ENCODE measurements at places on chromosomes 6 and 20. TPM values are rescaled to one million over a fixed set of nuclear protein-coding genes. Genes with fewer than 3 reads are reported as not detected.
A peak's percentile ranks its signal among the peaks of the same experiment; 100 is the strongest.

DNA sequence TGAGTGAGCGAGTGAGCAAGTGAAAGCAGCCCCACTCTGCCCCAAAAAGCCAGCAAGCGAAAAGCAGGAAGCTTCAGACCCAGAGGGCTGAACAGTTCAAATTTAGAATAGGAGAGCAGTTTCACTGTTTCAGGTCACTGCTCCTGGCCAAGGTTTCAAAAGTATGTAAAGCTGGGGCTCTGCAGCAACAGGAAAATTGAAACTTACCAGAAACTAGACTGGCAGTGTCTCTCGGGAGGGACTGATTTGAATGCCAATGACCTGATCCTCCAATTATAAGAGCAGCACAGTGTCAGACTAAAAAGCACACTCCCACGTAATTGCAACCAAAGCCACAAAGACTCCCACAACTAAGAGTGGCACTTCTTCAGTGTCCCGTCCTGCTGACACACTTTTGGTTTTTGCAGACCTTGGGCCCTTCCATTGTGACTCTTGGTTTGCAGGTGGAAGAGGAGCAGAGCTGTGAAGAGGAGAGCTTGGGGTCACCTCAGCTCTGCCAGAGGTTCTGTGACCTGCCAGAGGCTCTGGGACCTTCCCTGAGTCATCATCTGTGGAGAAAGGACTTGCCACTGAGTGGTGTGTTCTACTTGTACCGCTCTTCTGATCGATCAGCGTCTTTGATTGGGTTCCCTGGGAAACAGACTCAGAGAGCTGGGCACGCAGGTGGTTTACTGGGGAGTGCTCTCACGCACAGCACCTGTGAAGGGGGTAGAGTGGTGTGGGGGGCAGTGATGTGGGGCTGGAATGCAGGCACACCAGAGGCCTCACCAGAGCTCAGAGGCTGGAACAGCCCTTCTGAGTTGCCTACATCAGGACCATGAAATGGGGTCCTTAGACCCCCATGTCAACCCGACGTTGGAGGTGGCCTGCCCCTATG is 52.7 kb upstream of the PTGIS start:
- H3K36me3 ChIP-seq = no peaks in the 10 kb centered on the region
- DNase-seq = no peak
- no peaks in the 10 kb centered on the region for H3K27me3 ChIP-seq
- no peak overlapping the region for H3K27ac ChIP-seq

The GCNT2 gene
- 13.5 TPM for total RNA-seq

DNA sequence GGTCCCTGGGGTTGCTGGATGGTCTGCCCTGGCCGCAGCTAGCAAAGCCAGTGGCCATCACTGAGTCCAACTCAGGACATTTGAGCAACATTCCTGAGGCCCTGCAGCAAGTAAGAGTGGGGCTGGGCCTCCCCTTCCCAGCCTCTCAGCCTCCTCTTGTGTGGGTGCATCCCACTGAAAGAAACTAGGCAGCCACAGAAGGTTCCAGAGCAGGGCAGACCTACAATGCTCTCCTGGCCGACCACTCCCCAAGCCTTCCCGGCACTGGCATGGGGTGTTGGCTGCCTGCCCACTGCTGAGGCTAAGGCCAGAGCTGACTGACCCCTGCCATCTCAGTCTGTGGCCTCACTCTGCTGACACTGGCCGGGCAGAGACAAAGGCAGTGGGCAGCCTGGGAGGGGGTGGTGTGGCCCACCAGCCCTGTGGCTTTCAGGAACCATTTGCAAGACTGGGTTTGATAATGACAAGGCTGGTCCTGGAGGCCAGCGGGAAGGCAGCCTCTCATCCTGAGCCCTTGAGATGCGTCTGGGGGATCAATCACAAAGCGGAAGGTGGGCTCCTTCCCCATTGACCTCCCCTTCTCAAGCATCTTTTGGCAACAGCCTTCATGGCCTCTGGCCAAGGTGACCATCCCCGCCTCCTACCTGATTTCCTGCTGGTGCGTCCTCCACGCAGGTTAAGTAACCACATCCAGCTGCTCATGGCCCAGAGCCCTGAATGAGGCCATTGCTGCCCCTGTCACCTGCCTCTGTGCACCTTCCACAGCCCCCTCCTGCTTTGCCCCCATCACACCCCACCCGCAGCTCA is 9.6 kb downstream of the DLGAP4 start:
- no peak overlapping the region for H3K4me3 ChIP-seq
- H3K36me3 ChIP-seq = no peaks in the 10 kb centered on the region
- H3K27me3 ChIP-seq = no peaks in the 10 kb centered on the region
- no peak overlapping the region for H3K27ac ChIP-seq
- H3K4me1 ChIP-seq = no peaks in the 10 kb centered on the region

GRCh38 chr6:29745855-29746449 is 22.7 kb downstream of the HLA-F start:
- DNase-seq = no peak
- H3K4me3 ChIP-seq = no peak overlapping the region
- H3K4me1 ChIP-seq = peaks cover 21% of the 10 kb centered on the region
- H3K36me3 ChIP-seq = no peaks in the 10 kb centered on the region

The LHFPL5 gene
- total RNA-seq = not detected

The FOXF2 gene
- total RNA-seq = 0.55 TPM

GRCh38 chr6:101703311-101703710 is 309.8 kb downstream of the GRIK2 start:
- no peaks in the 10 kb centered on the region for H3K36me3 ChIP-seq
- no peak overlapping the region for H3K4me3 ChIP-seq
- no peak for DNase-seq
- no peaks in the 10 kb centered on the region for H3K4me1 ChIP-seq
- H3K27me3 ChIP-seq = no peaks in the 10 kb centered on the region
- no peak overlapping the region for H3K27ac ChIP-seq

DNA sequence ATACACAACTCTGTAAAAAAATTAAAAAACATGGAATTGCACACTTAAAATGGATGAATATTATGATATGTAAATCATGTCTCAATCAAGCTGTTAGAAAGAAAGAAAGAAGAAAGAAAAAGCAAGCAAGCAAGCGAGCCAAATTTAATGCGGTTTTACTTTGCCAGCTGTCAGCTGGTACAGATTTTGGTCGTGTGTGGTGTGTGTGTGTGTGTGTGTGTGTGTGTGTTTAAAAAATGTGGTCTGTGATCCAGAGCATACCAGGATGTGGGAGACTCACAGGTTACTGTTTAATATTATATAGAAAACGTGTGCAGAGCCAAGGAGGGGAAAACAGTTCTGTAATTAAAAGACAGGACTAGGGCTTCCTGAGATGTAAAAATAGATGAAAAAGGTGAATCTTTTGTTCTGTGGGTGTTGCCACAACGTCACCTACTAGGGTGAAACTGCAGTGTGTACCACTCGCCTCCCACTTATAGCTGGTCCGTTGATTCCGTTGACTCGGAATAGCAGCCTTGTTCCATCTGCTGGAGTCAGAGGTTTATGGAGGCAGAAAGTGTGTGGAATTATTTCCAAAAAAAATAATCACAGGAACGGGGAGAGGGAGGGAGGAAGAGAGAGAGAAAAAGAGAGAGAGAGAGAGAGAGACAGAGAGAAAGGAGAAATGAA is 197.7 kb downstream of the BCAS1 start:
- H3K27ac ChIP-seq = no peak overlapping the region
- H3K4me1 ChIP-seq = no peaks in the 10 kb centered on the region
- DNase-seq = no peak
- no peak overlapping the region for H3K4me3 ChIP-seq
- no peaks in the 10 kb centered on the region for H3K36me3 ChIP-seq

GRCh38 chr20:18578581-18578980 is 9.3 kb upstream of the DTD1 start:
- no peaks in the 10 kb centered on the region for H3K4me1 ChIP-seq
- H3K27ac ChIP-seq = no peak overlapping the region
- no peaks in the 10 kb centered on the region for H3K36me3 ChIP-seq
- H3K27me3 ChIP-seq = no peaks in the 10 kb centered on the region

DNA sequence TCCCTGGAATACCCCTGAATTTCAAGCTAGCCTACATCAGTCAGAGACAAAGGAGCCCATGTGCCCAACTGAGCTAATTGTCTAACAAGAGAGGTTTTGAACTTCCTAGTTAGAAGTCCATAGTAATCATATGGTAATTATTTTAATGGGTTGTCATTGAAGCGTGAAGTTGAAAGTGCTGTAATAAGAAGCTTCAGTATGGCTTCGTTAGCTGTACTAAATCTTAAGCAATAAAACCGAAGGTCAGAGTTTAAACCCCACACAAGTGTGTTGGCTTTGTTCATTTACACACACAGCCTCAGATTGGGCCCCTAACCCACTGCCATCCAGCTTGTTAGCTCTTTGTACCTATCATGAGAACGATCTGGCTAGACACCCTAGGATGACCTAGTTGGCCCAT is 195.6 kb upstream of the RIN2 start:
- no peak overlapping the region for H3K27ac ChIP-seq
- no peak overlapping the region for H3K4me3 ChIP-seq
- no peaks in the 10 kb centered on the region for H3K4me1 ChIP-seq
- H3K27me3 ChIP-seq = no peaks in the 10 kb centered on the region
- no peak for DNase-seq

GRCh38 chr6:83905648-83906047 is 46.2 kb downstream of the CYB5R4 start:
- no peaks in the 10 kb centered on the region for H3K4me1 ChIP-seq
- H3K27ac ChIP-seq = no peak overlapping the region
- H3K36me3 ChIP-seq = no peaks in the 10 kb centered on the region
- no peaks in the 10 kb centered on the region for H3K27me3 ChIP-seq

DNA sequence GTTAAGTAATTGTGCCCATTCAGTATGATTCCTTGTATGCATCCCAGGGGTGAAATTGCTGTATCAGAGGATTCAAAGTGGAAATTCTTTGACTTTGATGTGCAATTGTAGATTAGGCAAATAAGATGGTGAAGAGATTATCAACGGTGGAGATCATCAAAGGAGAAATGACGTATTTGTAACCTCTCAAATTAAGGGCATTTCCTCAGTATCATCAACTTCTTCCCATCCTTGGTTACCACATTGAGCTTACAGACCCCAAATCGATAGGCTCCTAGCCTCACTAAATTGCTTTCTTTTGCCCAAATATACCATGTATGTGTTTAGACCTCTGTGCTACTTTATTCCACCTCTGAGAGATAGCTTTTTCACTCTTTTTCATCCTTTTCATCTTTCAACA is 213.1 kb upstream of the ZFP64 start:
- no peaks in the 10 kb centered on the region for H3K36me3 ChIP-seq
- no peak overlapping the region for H3K4me3 ChIP-seq
- H3K27me3 ChIP-seq = no peaks in the 10 kb centered on the region

GRCh38 chr6:22956029-22956681 is 386.8 kb downstream of the HDGFL1 start:
- no peak for DNase-seq
- no peaks in the 10 kb centered on the region for H3K4me1 ChIP-seq
- no peak overlapping the region for H3K27ac ChIP-seq
- no peaks in the 10 kb centered on the region for H3K36me3 ChIP-seq

- no peaks in the 10 kb centered on the region for H3K4me1 ChIP-seq
- no peaks in the 10 kb centered on the region for H3K36me3 ChIP-seq
- H3K27ac ChIP-seq = no peak overlapping the region
- no peaks in the 10 kb centered on the region for H3K27me3 ChIP-seq
Measured at GRCh38 chr6:33587529-33587928, 7.5 kb upstream of the BAK1 start.

DNA sequence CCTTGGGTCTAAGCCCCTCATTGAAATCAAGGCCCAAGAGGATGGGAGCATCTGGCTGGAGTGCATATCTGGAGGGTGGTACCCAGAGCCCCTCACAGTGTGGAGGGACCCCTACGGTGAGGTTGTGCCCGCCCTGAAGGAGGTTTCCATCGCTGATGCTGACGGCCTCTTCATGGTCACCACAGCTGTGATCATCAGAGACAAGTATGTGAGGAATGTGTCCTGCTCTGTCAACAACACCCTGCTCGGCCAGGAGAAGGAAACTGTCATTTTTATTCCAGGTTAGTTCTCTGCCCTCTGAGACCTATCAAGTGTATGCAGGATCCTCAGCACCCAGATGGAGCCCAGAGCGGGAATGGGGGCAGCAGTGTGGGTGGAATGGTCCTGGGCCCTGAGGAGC is 5.1 kb downstream of the BTN2A2 start:
- peaks cover 7% of the 10 kb centered on the region for H3K36me3 ChIP-seq
- no peak overlapping the region for H3K4me3 ChIP-seq
- DNase-seq = no peak
- H3K27ac ChIP-seq = no peak overlapping the region
- H3K4me1 ChIP-seq = peaks cover 8% of the 10 kb centered on the region

DNA sequence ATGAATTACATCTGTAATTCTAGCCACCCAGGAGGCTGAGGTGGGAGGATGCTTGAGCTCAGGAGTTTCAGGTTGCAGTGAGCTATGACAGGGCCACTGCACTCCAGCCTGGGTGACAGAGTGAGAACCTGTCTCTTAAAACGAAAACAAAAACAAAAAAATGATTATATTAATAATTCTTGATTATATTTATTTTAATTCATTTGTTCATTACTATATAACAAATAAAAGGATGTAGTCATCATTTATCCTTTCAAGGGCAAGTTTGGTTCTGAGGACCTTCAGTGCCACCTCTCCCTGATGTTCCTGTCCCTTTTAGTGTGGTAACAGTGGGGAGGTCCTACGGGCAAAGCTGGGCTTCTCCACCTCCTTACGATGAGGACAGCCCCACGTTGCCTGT is 167.1 kb upstream of the SCGN start:
- H3K4me3 ChIP-seq = no peak overlapping the region
- H3K27ac ChIP-seq = no peak overlapping the region
- peaks cover 8% of the 10 kb centered on the region for H3K4me1 ChIP-seq

GRCh38 chr6:120966321-120966720 is 368.0 kb downstream of the TBC1D32 start:
- no peak overlapping the region for H3K27ac ChIP-seq
- no peak overlapping the region for H3K4me3 ChIP-seq
- H3K36me3 ChIP-seq = no peaks in the 10 kb centered on the region
- H3K4me1 ChIP-seq = no peaks in the 10 kb centered on the region
- DNase-seq = no peak

GRCh38 chr20:36465109-36466080 is 75.9 kb upstream of the MYL9 start:
- H3K27me3 ChIP-seq = no peaks in the 10 kb centered on the region
- peak overlapping the region; percentile 98 for H3K27ac ChIP-seq
- no peaks in the 10 kb centered on the region for H3K36me3 ChIP-seq
- H3K4me3 ChIP-seq = no peak overlapping the region

- H3K27me3 ChIP-seq = no peaks in the 10 kb centered on the region
- no peak for DNase-seq
- H3K4me3 ChIP-seq = no peak overlapping the region
- no peaks in the 10 kb centered on the region for H3K4me1 ChIP-seq
Measured at GRCh38 chr6:158475344-158476302, 84.3 kb upstream of the TMEM181 start.

The VGLL2 gene
- total RNA-seq = 4.2 TPM

DNA sequence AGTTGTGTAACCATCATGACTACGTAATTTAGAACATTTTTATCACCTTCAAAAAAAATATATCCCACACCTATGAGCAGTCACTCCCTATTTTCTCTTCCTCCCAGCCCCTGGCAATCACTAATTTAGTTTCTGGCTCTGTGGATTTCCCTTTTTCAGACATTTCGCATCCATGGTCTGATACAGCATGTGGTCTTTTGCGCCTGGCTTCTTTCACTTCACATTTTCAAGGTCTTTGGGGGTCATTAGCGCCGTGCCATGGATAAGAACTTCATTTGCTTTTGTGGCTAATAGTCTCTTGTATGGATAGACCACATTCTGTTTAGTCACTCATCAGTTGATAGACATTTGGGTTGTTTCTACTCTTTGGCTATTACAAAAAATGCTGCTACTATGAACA is 44.9 kb upstream of the DUSP22 start:
- no peak overlapping the region for H3K27ac ChIP-seq
- no peaks in the 10 kb centered on the region for H3K36me3 ChIP-seq
- no peaks in the 10 kb centered on the region for H3K4me1 ChIP-seq
- no peaks in the 10 kb centered on the region for H3K27me3 ChIP-seq
- DNase-seq = no peak
- no peak overlapping the region for H3K4me3 ChIP-seq

Measured in right atrium auricular region (tissue), 2 donors.